Brain (organoid and tissue), 16 donors: ENCODE measurements at places on chromosomes 5 and 9.

DNA sequence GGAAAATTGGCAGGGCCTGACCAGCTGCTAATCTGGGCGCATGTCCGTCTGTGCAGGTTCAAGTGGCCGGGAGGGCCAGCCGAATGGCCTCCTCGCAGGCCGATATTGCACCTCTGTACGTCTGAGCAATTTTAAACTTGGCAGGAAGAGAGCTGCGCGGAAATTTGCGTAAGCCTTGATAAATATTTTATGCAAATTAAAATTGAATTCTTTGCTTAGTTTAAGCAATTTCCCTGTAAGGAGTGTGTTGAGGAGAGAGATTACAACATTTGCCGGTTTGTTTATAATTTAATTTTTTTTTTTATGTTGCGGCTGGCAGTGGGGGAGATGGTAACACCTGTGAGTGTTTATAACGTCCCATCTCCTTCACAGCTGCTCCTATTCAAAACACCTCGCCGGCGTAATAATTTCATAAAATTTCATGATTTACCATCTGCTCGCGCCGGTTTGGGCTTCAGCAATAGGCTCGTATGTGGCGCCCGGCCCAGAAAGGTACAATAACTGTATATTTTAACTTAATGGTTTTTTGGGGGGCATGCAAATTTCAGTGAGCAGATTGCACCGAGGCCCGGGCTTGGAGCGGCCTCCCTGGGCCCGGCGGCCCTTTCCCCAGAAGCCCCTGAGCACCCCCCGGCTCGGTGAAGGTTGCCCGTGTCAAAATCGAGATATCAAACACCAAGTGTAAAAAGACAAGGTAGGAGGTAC is 269.4 kb upstream of the MVB12B start:
- peak; percentile 80 for DNase-seq

DNA sequence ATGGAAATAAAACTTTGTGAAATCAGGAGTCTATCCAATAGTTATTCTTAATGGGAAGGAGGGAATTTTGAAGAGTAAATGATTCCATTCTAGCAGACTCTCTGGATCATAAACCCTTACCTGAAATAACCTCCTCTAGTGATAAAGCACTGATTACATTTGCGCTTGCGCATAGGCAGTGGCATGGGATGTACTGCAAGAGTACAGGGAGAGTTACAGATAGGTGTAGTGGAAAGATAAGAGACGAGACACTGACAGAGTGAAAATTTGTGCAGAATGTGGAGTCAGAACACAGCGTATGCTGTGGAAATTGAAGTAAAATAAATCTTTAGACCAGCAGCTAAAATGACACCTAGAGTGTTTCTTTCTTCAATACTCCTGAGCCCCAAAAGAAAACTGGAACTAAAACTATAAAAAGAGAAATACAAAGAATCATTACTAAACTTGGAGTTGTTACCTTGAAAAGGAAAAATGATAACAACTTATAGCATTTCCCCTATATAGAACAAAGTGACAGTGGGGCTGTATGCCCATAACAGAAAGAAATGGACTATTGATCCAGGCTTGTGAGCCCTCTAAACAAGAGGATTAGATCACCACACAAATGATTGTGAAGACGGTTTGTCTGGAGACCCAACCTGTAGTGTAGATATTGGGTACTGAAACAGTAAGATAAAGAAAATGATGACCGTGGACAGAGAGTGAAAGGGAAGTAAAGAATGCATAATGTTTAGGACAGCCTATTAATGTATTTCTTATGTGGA is 1471.2 kb upstream of the NUDT12 start:
- DNase-seq, result no peak

GRCh38 chr9:110996436-110997220 is 41.6 kb downstream of the LPAR1 start:
- no peak for DNase-seq

- DNase-seq, result no peak
Measured at GRCh38 chr5:58149345-58149744, 310.5 kb downstream of the PLK2 start.

DNA sequence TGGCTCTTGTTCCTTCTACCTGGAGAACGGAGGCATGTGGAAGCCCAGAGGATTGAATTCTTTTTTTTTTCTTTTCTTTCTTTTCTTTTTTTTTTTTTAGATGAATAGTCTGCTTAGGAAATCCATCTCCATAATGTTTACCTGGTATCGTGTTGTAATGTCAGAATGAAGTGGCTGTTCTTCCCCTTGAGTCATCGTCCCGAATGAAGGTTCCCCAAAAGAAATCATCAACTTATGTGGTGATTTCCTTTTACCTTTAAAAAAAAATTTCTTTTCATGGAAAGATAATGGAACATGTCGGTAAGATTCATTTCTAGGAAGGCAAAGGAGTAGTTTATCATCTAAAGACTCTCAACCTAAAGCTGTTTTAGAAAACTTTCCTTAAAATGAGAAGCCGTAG is 59.7 kb downstream of the DOCK8 start:
- no peak for DNase-seq

DNA sequence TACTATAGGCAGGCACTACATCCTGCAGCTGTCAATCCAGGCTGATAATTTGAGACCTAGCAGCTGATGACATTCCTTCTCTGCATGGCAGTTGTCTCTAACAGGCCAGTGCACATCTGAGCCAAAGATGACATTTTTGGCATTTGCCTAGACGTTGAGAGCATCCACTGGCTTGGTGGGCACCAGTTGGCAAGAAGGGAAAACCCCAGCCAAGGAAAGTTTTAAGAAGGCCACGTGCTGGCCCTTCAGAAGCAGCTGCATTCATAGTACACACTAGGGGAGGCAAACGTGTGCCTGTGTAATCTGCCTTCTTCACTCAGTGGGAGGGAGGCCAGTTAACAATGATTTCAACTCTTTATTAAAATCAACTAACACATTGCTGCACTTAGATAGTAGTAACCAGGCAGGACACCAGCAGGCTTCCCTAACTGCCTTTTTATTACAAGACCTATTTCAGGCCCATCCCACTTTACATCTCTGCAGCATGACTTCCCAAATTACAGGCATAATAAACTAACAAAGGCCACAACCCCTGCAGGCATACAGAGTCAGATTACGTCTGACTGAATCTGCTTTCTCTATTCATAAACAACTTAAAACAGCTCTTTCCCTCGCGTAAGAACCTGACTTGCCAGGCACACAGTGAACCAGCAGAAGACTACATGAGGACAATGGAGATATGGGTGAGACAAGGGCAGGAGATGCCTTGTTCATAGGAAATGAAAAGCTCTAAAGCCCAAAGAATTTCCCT is 576.3 kb downstream of the PDE4D start:
- no peak for DNase-seq

- DNase-seq, result no peak
Measured at GRCh38 chr9:92562461-92562967, 26.7 kb upstream of the ECM2 start.

GRCh38 chr5:64637837-64638443 is 52.4 kb upstream of the SHISAL2B start:
- no peak for DNase-seq

DNA sequence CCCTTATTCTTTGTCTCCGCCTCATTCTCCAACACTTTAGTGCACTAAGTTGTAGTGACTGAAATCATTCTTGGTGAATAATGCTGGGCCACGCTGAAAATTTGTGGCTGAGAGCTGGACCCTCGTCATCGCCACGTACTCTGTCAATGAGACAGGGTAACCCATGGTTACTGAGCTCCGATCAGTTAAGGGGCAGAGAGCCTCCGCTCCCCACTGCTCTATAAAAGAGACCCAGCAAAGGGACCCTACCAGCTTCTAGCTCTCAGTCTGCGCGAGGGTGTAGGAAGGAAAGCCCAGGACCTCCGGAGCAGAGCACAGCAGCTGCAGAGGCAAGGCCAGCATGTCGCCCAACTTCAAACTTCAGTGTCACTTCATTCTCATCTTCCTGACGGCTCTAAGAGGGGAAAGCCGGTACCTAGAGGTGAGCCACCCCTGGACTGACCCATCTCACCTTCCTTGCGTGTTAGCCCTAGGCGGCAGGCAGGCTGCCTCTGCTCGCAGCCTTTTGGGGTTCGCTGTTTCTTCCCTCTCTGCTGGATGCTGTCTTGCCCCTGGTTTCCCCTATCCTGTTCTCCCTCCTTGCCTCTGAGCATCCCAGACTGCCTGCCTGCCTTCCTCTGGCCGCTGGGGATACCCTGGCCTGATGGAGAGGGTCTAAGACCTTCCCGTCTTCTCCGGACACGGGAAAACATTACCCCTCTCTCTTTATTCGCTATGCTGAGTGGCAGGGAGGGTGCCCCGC is at the start of gene CRHBP:
Gene CRHBP (plus strand): TSS at position 251 of the 742 bp plus-strand sequence. CDS start 90 bp downstream, at position 341.
- DNase-seq, result no peak

- peak; percentile 77 for DNase-seq
Measured at GRCh38 chr5:178627259-178627598, 379 bp upstream of the CLK4 start.

- no peak for DNase-seq
Measured at GRCh38 chr5:79985288-79985687, 5.8 kb downstream of the MTX3 start.

- no peak for DNase-seq
Measured at GRCh38 chr9:93024986-93025630, 33.4 kb upstream of the SUSD3 start.

- DNase-seq, result no peak
Measured at GRCh38 chr5:63957617-63958016, 4.6 kb downstream of the HTR1A start.

GRCh38 chr9:120916588-120916987 is 10.0 kb downstream of the TRAF1 start:
- DNase-seq, result no peak

- peak; percentile 41 for DNase-seq
Measured at GRCh38 chr9:19102181-19102630, 498 bp downstream of the HAUS6 start.

GRCh38 chr9:97847474-97848214 is 5.4 kb upstream of the FOXE1 start:
- no peak for DNase-seq

DNA sequence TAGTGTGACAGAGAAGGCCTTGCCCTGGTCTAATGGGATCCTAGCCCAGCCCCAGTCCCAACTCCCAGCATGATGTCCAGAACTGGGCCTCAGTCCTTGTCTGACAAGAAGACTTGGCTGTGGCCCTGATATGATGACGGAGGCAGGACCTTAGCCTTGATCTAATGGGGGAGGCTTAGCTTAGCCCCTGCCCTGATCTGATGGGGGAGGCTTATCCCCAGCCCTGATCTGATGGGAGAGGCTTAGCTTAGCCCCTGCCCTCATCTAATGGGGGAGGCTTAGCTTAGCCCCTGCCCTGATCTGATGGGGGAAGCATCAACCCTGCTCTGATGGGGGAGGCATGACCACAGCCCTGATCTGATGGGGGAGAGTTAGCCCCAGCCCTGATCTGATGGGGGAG is 3.7 kb downstream of the PKN3 start:
- DNase-seq, result no peak

DNA sequence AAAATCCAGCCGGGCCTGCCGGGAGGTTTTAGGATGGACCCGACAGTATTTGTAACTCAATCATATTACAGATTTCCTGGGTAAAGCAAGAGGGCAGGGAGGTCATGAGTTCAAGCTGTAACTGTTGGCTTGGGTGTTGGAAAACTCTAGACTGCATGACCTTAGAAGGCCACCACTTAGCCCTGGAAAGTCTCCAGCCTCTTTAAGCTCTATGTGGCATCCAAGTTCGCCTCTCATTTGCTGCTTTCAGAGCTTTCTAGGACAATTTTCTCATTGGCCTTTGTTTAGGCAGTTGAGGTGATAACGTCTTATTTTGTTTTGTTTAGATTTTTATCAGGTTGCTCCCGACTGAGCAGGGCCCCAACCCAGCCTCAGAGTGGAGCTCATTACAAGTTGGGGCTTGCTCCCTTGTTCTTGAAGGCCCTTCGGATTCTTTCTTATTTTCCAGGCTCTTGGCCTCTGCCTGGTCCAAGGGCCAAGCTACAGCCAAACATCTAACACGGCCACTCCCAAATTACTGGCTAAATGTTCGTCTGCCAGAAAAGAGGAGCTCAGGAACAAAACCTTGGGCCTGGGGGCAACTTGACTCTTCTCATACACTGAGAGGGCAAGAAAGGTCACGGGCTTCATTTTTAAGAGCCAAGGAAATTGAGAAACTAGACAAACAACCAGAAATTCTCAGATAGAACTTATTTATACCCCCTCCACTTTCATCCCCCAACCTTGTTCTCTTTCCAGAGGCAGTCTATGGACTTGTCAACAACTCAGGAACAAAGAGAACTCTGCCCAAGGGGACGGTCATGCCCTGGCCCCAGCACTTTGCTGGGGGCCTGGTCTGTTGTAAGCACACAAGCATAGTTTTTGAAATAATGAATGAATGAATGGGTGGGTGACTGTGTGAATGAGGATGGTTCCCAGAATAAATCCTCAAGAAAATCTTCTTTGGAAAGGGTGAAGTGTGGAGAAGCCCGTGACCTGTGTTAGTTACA is 526.9 kb downstream of the BNC2 start:
- DNase-seq, result no peak

GRCh38 chr5:147763791-147764525 is 18.6 kb downstream of the JAKMIP2 start:
- DNase-seq, result no peak

GRCh38 chr5:109161914-109162683 is 247.7 kb downstream of the PJA2 start:
- no peak for DNase-seq

DNA sequence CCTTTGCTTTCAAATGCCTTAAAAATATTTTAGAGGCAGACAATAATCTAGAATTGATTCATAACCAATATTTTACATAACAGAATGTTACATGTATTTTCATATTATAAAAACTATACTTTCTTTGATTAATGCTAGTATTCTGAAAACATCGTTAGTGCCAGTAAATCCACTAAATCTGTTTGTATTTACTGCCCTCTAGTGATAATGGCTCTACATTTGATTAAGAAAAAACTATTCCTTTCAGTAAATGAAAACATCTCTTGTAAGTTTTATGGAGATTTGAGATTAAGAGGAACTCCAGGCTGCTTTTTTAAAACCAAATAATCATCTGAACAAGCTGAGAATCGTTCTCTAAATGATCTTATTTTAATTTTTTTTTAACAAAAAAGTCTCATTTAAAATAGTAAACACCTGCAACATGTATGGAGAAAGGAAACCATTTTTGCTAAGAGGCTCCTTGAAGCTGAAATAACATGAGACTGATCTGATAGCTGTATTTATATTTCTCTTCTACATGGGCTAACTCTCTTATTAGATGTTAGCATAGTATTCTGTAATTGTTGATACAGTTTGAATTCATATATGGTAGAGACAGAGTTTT is 424.7 kb downstream of the RAB3C start:
- peak; percentile 67 for DNase-seq
